ENCODE measurements at places on chromosomes 2 and 18.

DNA sequence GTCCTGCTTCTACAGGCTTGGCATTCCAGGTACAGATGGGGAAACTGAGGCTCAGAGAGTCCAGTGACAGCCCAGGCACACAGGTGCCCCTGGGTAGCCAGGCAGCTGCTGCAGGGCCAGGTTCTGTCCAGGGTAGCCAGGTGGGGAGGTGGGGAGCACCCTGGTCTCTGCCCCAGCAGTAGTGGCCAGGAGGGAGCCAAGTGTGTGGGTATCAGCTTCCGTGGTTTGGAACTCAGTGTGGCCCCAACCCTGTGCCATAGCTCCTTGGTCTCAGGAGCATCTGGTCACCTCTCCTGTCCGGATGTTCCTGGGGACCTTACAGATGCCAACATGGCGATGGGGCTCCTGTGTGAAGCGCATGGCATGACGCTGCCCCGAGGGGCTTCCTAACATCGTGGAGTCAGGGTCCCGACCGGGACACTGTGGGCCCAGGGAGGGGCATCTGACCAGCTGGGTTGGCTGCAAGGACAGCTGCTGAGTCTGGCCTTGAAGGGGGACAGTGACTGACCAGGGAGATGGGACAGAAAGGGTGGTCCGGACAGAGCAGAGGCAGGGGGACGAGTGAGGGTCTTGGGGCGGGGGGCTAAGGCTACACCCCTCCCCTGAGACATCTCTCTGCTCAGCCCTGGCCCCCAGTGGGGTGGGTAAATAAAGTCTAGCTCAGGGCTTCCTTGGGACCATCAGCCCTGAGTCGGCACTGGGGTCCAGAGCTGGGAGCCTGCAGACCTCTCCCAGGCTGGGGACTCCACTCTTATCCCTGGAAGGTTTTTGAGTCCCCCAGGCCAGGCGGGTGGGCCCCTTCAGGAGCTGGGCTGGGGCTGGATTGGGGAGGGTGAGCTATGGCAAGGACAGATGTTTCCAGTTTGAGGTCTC lies 76.0 kb upstream of the SMAD7 start:
- no peak for DNase-seq

GRCh38 chr2:160469621-160470204 lies 23.9 kb downstream of the RBMS1 start:
- no peak for DNase-seq

DNA sequence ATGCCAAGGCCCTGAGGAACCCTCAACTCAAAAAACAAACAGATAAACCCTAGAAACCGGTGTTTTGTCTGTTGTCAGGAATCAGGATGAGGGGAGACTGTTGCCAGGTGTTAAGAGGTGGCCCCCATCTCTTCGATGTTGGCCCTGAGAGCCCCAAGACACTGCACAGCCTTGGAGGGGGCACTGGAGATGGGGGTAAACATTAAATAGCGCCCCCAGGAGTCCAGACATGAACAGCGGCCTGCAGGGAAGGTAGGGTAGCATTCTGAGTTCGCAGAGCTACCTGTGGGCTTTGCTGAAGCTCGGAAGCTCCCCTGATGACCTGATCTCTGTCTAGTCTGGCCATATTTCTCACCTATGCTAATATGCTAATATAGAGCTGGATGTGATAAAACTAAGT lies 97.6 kb upstream of the SMAD2 start:
- no peak for DNase-seq

DNA sequence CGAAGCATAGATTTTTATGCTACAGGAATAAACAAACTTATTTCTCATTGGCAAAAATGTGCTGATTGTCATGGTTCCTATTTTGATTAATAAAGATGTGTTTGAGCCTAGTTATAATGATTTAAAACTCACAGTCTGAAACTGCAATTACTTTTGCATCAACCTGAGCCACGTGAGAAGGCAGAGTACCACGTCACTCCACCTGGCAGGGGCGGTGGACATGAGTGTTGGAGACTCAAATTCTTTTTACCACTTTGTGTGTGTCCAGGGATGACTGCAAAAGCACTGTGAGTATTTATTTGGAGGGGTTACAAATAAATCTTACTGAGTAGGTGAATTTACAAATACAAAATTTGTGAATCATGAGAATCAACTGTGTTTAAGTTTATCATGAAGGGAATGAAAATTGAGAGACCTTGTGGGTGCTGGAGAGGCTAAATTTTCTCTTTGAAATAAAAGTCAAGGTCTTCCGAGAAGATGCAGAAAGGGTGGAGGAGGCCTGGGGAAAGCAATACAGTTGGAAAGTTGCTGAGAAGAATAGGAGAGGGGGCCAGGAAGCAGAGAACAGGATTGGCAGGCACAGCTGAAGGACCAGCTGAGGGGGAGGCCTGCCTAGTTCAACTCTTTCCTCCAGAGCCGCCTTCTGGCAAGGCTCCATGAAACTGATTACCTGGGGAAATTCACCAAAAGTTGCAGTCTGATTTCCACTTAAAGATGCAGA lies 316.4 kb downstream of the MYCN start:
- DNase-seq, result no peak

DNA sequence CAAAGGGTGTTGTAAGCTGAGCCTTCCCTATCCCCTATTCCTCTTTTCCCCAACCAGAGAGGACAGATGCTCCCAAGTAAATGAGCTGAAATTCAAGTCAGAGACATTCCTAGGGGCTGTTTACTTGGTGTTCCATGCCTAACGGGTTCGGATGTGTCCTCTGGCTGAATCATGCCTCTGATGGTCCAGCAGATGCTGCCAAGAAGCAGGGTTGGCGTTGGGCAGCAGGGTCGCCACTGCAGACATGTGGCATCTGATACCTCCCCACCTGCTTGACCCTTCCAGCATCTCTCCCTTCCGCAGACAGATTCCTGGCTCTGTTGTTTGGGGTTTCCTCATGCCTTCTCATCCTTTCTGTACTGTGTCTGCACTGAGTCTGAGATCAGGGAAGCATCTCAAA lies 108.3 kb downstream of the HNRNPLL start:
- DNase-seq, result no peak

- no peak for DNase-seq
These were observed 82.6 kb downstream of the ASB1 start for GRCh38 chr2:238509151-238509835.

GRCh38 chr2:32683520-32684086 lies 55.8 kb downstream of the TTC27 start:
- DNase-seq, result no peak

- no peak for DNase-seq
These were observed 12.1 kb downstream of the LRRTM1 start for GRCh38 chr2:80292474-80292873.

GRCh38 chr2:158214431-158214830 lies 112.8 kb downstream of the UPP2 start:
- DNase-seq, result peak; percentile 28

DNA sequence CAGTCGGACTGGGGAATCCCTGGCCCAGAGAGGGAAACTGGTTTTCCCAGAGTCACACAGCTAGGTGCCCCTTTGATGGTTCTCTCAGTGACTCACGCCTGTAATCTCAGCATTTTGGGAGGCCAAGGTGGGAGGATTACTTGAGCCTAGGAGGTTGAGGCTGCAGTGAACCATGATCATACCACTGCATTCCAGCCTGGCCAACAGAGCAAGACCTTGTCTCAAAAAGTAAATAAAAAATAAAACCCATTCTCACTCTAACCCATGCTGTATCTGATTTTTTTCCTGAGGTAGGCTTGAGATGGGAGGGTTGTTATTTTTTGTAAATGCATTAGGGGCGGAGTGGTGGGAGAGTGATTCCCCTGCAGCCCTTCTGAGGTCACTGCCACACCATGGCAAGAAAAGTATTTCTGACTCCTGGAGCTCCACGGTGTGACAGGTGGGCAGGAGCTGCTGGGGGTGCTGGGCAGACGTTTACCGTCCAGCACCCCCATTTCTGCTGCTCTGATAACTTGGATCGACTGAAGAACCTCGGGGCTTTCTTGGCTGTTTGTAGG lies 60.3 kb downstream of the HPCAL1 start:
- DNase-seq, result no peak

GRCh38 chr2:43058726-43059110 lies 167.7 kb downstream of the ZFP36L2 start:
- DNase-seq, result no peak

- no peak for DNase-seq
These were observed 71.4 kb downstream of the KCNF1 start for GRCh38 chr2:10982931-10983701.

- peak; percentile 59 for DNase-seq
These were observed 565.2 kb upstream of the ID2 start for GRCh38 chr2:8116661-8117060.

DNA sequence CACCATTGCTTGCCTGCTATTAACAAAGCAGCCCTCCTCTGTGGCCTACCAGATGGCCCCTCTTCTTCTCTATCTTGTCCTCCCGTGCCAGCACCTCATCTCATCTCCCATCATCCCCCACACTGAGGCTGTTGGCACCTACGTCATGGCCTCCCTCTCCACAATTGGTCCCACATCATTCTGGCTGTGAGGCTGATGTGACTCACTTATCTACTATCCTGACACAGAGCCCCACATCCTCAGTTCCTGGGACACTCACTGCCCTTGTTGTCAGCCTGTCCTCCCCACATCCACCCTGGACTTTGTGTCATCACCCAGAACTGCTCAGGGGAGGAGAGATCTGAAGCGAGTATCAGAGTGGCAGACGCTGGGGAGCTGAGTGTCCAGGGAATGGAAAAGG lies 102.9 kb downstream of the MRO start:
- DNase-seq, result no peak

DNA sequence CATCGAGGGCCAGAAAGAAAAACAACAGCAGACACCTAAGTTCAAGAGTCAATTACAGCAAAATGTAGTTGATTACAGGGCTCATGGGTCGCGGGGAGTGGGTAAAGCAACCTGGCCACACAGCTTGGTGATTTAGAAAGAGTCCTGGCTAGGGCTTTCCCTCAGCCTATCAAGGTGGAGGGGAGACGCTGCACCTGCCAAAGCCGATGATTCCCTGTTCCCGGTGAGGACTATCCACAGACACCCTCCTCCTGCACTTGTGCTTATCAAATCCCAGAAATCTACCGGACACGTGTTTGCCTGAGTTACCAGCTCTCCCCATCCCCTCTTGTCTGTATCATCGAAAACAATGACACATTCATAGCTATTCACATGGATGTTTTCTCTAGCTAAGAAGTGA lies 7.0 kb upstream of the SOX11 start:
- DNase-seq, result no peak

GRCh38 chr2:150484006-150484405 lies 3.5 kb downstream of the RND3 start:
- DNase-seq, result no peak

DNA sequence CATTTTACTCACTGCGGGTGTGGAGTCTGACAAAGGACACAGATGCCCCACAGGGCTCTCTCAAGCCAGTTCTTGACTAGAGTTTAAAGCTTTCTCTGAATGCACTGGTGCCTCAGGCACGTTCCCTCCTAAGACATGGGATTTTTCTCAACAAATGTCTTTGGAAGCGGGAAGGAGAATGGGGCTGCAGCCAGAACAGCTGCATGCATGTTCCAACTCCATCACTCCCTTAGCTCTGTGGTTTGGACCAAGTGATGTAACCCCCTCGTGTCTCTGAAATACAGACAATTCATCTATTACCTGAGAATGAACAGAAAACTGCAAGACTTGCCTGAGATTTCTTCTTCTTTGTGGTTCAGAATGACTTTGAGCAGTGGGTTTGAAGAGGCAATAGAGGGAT lies 141.7 kb upstream of the SERPINE2 start:
- DNase-seq, result no peak

GRCh38 chr2:41000374-41000773 lies 548.5 kb upstream of the SLC8A1 start:
- no peak for DNase-seq

GRCh38 chr2:229586746-229587705 lies 127.3 kb downstream of the DNER start:
- no peak for DNase-seq

- no peak for DNase-seq
These were observed 667 bp downstream of the GFPT1 start for GRCh38 chr2:69386360-69386759.

DNA sequence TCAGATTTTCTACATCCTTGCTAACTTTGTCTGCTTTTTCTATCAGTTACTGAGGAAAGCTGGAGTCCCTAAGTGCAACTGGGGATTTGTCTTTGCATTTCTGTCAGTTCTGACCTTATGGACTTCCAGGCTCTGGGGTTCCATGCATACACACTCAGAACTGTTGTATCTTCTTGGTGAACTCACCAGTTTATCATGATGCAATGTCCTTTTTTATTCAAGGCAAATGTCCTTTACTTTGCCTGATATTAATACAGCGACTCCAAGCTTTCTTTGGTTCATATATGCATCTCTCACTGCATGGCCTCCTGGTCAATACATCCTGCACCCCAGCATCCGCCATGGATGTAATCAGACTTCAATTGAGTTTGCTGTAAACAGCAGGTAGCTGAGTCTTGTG lies 44.7 kb downstream of the SLC66A2 start:
- DNase-seq, result no peak

- DNase-seq, result no peak
These were observed 369.0 kb upstream of the CWC22 start for GRCh38 chr2:180376066-180376465.

DNA sequence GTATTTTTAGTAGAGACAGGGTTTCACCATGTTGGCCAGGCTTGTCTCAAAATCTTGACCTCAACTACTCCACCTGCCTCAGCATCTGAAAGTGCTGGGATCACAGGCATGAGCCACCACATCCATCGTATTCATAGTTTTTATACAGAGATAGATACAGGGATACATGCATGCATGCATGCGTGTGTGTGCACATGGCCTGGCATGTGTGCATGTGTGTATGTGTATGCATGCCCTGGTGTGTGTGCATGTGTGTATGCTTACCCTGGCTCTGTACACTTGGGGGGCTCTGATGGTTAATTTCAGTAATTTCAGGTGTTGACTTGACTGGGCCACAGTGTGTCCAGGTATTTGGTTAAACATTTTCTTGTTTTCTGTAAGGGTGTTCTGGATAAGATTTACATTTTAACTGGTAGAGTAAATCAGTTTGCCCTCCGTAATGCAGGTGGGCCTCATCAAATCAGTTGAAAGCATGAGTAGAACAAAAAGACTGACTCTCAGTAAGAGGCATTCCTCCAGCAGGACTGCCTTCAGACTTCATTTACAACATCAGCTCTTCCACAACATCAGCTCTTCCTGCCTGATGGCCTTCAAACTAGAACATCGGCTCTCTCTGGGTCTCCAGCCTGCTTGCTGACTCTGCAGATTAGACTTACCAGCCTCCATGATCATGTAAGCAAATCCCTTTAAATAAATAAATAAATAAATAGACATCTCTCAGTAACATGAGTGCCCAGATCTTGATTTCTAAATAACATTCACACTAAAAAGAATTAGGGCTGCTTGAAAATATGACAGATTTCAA lies 30.8 kb downstream of the SESTD1 start:
- DNase-seq, result no peak

DNA sequence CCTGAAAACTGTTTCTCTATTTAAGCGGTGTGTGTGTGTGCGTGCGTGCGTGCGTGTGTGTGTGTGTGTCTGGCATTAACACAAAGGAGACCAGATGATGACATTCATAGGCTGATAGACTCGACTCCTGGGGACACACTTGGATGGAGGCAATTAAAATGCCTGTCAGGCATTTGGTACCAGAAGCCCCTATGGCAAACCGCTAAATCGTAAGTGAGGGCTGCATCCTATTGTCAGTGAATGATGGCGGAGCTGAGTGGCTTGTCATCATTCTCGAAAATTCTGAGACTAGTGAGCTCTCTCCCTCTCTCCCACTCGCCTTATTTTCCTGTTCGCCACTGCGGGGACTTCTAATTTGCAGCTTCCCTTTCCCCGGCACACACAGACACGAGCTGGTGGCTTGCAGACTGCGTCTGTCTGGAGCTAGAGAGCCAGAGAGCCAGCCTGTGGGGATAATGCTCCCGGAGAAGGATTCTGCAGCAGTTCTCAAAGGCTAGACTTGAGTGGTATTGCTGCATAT lies 155.4 kb downstream of the MAP2 start:
- DNase-seq, result no peak
